SK-N-DZ (cell line): ENCODE measurements at places on chromosomes 7 and 10.

DNA sequence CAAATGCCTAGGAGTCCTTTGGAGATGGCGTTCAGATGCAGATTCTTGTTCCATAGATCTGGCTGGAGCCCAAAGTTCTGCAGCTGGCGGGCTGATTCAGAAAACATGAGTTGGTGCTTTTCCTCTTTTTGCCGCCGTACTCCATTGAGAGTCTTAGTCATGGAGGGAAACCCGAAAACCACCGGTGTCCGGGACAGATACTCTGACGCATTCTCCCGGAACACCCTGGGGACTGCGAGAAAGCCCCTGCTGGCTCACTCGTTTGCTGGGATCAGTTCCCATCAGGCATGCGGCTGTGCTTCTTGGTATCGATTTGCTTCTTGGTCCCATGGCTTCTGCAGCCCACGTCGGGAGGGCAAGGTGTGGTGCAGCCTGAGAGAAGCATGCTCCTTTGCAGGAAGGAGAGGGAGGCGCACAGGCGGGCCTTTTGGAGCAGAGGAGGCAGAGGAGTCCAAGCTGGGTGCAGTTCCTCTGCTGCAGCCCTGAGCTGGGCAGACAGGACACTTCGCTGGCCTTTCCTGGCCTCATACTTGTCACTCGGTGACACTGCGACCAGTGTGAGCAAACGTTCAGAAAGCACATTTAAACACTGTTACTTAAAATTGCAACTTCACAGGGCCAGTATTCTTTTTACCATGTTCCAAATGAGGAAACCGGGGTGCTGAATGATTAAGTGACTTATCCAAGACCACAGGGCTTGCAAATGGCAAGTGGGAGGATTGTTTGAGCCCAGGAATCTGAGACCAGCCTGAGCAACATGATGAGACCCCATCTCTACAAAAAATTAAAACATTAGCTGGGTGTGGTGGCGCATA is 30.6 kb upstream of the PFKFB3 start:
- no peak for DNase-seq

GRCh38 chr7:81811956-81812865 is 42.4 kb upstream of the HGF start:
- no peak for DNase-seq

DNA sequence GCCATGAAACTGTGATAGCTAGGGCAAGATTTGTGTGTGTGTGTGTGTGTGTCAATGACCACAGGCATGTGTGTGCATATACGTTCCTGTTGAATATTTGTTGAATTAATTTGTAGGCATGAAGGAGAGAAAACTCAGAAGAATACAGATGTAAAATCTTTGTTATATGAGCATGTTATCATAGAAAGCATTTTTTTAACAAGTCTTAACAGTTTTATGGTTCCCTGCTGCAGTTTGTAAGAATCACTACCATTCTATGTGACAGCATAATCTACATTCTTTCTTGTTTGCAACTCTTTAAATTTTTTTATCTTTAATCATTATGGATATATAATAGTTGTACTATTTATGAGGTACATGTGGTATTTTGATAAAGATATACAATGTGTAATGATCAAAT is 130.3 kb downstream of the CD36 start:
- DNase-seq = no peak

- DNase-seq = no peak
Observed at GRCh38 chr7:155482511-155483183, 24.7 kb downstream of the EN2 start.

- DNase-seq = no peak
Observed at GRCh38 chr7:128167791-128168666, 73.0 kb upstream of the LEP start.
